ENCODE measurements at places on chromosomes 12 and 14. TPM values are rescaled to one million over a fixed set of nuclear protein-coding genes. Genes with fewer than 3 reads are reported as not detected.

PLEKHG7 gene
- total RNA-seq = not detected

MYG1 gene
- 49.6 TPM for total RNA-seq

ADAM21 gene
- total RNA-seq = 0.43 TPM

IL23A gene
- not detected for total RNA-seq

BAZ1A gene
- total RNA-seq = 14.3 TPM

GLI1 gene
- total RNA-seq = 0.76 TPM

MYO1H gene
- 1.2 TPM for total RNA-seq

GALNT6 gene
- 210 TPM for total RNA-seq

CLEC9A gene
- total RNA-seq = not detected

SIRT4 gene
- total RNA-seq = 3.5 TPM

EEA1 gene
- 9.2 TPM for total RNA-seq

LHX5 gene
- 1.2 TPM for total RNA-seq

PLXNC1 gene
- 0.39 TPM for total RNA-seq

TAS2R13 gene
- total RNA-seq = 1.5 TPM

IL31 gene
- not detected for total RNA-seq

SDSL gene
- 4.9 TPM for total RNA-seq

TAMALIN gene
- total RNA-seq = not detected

IAPP gene
- not detected for total RNA-seq

RNASE2 gene
- total RNA-seq = not detected

MAP3K9 gene
- total RNA-seq = 14.7 TPM

TMTC2 gene
- 131 TPM for total RNA-seq

LALBA gene
- total RNA-seq = not detected

IGF1 gene
- total RNA-seq = not detected

GPR137C gene
- 0.39 TPM for total RNA-seq

CACNA1C gene
- total RNA-seq = 2.2 TPM

CD27 gene
- total RNA-seq = not detected

AMN gene
- 4.2 TPM for total RNA-seq

TDRD9 gene
- total RNA-seq = 6.5 TPM

TAS2R42 gene
- total RNA-seq = not detected

DLGAP5 gene
- 11.1 TPM for total RNA-seq

RNASE3 gene
- not detected for total RNA-seq

MGAT4C gene
- total RNA-seq = not detected

ADGRD1 gene
- total RNA-seq = not detected

FOXM1 gene
- total RNA-seq = 8.9 TPM

SYCP3 gene
- total RNA-seq = under 0.01 TPM

ST8SIA1 gene
- not detected for total RNA-seq

TMEM253 gene
- total RNA-seq = not detected

NOVA1 gene
- not detected for total RNA-seq

CELA1 gene
- total RNA-seq = not detected

HPD gene
- total RNA-seq = 0.39 TPM

KCNA1 gene
- not detected for total RNA-seq

ACVRL1 gene
- total RNA-seq = not detected

RTL1 gene
- total RNA-seq = not detected

KRT83 gene
- total RNA-seq = not detected

ALKBH1 gene
- 9.1 TPM for total RNA-seq

LUM gene
- 1,471 TPM for total RNA-seq

KRT73 gene
- total RNA-seq = not detected

SNX6 gene
- 136 TPM for total RNA-seq

PRPH gene
- total RNA-seq = not detected

LRRK2 gene
- 0.39 TPM for total RNA-seq

Measured in placental epithelial cell (primary cell).